ENCODE measurements at places on chromosomes 12 and 14.

GRCh38 chr12:67807814-67808213, 159.3 kb downstream of the DYRK2 start:
- no peak for DNase-seq

DNA sequence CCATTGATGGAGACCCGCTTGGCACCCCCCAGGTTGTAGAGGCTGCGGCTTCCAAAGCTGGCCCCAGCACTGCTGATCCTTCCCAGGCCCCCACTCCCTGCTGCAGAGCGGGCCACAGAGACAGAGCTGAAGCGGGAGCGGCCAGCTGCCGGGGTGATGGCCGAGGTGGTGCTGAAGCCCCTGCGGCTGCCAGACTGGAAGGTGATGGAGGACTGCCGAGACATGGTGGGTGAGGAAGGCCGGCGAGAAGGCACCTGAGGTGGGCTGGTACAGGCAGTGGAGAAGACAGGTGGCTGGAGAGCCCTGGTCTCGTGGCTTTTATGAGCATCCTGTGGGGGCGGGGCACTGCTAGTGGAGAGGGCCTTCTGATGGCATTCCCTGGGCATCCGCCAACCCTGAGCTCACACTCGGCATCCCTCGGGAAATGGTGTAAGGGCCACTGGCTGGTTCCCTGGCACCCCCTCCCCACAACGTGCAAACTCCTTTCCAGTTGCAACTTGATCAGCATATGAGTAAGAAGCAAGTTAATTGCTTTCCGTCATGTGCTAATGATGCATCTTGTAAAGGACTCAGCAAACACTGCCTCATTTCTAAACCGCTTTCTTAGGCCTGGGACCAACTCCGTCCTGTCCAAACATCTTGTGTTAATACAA, at the start of gene KRT75:
Gene KRT75, minus strand, starts transcription at position 291 of the 653 bp plus-strand sequence. Its CDS starts 67 bp downstream, at position 224.
- DNase-seq, result no peak

DNA sequence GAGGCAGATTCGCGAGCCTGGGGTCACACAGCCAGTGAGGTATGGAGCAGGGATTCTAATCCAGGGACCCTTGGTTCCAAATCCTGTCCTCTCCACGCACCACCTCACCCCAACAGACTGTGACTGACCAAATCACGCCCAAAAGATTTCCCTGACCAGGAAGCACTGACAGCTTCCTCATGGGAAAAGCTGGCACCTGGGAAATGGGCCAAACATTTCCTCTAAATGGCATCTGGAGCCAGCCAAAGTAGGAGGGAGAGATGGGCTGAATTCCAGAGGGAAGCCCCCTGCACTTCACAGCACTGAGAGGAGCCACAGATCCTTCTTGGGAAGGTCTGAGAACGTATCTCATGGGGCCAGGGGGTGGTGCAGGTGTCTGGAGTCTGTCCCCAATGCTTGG, 28.8 kb downstream of the CCDC92 start:
- DNase-seq, result no peak

GRCh38 chr14:68346556-68347343, 446.1 kb downstream of the ZFP36L1 start:
- no peak for DNase-seq

DNA sequence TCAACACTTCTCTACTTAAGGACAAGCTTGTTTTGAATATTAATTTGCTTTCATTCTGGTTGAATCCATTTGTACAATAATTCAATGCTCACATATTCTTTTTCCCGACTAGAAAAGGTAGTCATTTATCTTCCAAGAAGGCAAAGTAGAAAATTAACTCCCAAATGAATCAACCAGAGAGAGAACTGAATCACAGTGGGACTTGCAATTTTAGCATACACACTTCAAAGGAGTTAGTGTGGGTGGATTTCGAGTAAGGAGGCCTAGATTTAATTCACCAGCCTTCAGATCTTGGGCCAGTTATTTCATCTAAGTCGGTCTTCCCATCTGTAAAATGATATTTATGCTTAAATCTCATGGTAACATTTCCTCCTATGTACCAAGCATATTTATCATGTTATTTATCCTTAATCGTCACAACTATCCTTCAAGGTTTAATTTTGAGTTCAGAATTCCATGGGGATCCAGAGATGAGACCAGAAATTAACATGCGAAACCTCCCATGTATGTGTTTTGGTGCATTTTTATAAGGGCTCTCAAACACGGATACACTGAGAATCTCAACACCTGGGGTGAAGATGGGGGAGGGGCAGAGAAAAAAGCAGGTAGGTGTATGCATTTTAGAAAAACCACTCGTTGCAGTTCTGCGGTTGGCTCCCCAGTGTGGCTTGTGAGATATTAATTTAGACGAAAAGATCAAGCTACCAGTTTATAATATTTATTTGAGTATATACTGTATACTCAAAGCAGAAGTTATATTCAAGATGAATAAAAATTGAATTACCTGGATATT, 38.9 kb upstream of the IL22 start:
- DNase-seq, result no peak

DNA sequence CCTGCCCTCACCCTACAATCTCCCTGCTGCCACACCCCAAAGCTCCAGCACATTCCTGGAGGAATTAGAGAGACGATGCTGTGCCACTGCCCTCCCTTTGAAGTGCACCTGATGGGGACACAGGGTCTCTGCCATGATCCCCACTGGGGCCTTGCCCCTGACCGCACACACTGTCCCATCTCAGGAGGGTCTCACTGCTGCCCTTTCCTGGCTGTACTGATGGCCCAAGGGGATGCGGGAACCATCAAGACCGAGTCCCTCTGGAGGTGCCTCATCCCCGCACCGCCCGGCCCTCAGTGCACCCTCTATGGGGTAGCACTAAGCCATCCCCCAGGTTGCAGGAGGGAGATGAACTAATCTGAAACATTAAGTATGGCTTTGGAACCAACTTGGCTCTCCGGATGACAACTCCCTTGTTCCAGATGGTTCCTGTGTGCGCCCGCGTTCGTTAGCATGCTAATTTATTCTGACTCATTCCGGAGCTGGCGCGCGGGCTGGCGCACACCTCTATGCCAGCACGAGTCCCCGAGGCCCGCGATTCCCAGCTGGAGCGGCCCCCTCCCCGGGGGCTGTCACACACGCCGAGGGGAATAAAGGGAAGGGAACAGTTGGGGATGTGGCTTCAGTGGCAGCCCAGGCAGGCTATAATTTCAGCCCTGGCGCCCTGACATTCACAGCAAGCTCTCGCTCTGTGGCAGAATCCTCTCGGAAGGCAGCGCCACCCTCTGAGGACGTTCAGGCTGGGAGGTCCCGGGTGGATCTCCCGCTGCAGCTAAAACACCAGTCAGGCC, 34.2 kb upstream of the C14orf180 start:
- no peak for DNase-seq

DNA sequence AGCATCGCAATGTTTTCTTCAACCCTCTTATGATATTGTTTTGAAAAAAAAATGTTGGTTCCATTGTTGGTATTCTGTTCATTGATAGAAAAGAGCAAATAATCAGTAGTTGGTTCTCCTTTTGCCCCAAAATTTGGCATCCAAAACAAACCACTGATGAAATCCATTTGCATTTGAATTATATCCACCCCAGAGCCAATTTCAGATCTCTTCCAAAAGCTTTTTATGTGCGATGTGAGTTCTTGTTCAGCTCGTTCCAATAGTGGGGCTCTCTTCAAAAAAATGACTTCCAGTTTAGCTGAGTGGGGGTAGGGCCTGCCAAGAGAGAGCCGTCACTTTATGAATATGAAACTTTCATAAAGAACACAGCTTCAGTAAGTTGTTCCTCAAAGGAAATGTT, 130.7 kb downstream of the DIO2 start:
- no peak for DNase-seq

DNA sequence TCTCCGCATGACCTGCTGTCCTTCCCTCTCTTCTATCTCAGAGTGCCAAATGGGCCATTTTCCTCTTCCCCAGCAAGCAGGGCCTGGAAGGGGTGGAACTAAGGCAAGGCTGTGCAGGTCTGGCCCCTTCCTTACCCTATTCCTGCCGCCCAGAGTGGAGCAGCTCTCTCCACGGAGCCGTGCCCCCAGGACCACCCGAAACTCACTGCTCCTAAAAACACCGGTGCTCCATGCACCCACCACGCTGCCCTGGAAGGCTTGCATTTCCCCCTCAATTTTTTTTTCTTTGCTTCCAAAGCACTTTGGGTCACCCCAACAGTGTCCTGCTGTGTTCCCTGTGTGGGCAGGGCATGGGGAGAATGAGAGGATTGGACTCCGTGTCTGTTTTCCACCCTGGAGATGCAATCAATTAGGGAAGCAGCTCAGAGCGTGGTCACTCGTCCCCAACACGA, 48.5 kb upstream of the MEG3 start:
- DNase-seq, result no peak

- no peak for DNase-seq
These were observed 64.2 kb downstream of the DNAI7 start for GRCh38 chr12:25130741-25131188.

DNA sequence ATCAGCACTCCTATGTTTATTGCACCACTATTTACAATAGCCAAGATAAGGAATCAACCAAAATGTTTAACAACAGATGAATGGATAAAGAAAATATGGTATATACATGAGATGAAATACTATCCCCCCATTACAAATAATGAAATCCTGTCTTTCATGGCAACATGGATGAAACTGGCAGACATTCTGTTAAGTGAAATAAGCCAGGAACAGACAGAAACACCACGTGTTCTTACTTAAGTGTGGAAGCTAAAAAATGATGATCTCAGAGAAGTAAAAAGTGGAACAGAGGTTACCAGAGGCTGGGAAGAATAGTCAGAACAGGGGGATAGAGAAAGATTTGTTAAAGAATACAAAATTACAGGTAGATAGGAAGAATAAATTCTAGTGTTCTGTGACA, 113.7 kb upstream of the MDM1 start:
- no peak for DNase-seq

GRCh38 chr12:125070661-125071390, 5.6 kb downstream of the AACS start:
- no peak for DNase-seq

GRCh38 chr14:52033101-52033642, 35.7 kb downstream of the NID2 start:
- no peak for DNase-seq

GRCh38 chr12:132506328-132507160, 16.6 kb downstream of the FBRSL1 start:
- DNase-seq, result peak; percentile 58

- no peak for DNase-seq
These were observed 19.5 kb downstream of the DCAF5 start for GRCh38 chr14:69133206-69134125.

DNA sequence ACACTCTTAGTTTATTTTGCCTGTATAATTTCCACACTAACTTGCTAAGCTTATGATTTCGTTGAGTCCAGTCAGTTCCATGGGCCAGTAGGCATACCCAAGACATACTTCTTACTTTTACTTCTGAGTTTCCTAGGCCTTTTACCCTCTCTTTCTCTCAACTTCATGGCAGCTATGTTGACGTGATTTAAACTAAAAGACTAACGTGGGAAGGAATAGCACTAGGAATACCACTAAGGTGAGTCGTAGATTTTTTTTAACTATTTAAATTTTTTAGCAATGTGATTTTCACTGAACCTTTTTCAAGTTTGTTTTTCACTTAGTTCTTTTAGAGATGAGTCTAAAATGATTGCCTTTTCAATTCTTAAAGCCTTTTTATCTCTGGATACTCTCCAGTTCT, 793.5 kb upstream of the NOVA1 start:
- DNase-seq, result no peak

DNA sequence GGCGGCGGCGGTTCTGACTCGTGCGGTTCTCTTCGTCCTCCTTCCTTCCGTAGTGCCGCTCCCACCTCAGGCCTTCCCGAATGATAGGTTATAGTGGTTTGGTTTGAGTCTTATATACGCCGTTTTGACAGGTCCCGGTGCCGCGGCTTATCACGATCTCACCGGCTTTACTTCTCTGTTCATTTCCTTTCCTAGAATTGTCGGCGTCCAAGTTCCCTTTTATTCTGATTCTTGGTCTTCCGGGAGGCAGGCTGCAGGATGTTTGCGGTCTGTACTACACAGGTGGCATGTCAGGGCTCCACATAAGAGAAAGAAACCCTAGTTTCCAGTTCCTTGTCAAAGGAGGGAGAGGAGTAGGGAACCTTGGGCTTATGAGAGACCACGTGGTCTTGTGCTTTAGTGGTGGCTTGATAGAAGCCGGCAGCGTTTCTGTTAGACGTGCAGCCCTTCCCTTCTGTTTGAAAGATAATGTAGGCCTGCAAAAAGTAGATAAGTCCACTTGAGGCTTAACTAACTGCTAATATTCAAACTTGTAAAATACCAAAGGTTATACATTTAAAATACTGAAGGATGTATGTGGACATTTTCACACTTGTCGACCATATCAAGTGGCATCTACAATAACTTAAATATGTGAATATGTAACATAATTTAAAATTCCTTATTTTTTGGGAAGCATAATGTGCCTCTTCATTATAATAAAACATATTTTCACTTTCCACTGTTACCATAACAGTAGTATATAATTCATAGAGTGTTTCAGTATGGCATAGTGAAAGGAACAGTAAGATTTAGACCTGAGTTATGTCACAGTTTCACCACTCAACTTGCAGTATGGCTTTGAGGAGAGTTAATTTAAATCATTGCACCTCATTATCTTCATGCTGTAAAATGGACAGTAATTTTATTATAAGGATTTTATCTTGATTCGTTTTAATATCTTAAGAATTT, 804 bp downstream of the USP15 start:
- peak; percentile 43 for DNase-seq

- no peak for DNase-seq
These were observed 40.1 kb upstream of the EVL start for GRCh38 chr14:100025111-100025510.

DNA sequence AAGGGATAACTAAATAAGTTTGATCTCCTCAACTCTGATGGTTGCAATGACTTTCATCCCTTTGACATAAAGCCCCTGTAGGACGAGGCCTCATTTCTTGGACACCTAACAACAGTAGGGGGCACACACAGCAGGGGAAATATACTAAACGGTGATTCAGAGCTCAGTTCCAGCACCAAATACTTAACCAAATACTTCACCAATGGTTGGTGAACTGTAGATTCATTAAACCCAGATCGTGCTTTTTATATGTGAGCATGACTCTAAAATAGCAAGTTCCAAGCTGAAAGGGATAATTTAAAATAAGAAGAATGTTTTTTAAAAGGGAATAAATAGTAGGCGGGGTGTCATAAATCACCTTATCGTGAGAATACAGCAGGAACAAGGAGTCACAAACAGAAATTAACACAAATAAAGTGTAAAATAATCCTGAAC, 53.2 kb downstream of the ATG2B start:
- no peak for DNase-seq

DNA sequence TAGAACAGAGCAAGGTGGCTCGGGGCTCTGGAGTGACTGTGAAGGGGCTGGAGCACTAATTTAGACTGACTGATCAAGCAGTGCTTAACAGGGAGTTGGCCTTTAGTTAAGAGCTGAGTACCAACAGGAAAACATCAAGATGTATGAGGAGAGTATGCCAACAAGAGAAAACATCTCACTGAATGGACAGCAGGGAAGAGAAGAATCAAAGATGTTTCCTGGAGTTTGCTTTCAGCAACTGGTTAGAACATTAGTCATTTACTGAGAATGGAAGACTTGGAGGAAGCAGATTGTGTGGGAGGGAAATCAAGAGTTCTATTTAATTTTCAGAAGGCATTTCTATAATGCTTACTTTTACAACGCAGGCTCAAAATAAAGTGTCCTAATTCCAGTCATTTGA, 259.3 kb downstream of the ADAMTS20 start:
- no peak for DNase-seq

GRCh38 chr12:132602572-132603239, 7.7 kb downstream of the LRCOL1 start:
- DNase-seq, result no peak

GRCh38 chr12:39235990-39236767, 206.7 kb downstream of the KIF21A start:
- DNase-seq, result no peak
